ENCODE measurements at places on chromosomes 13 and 19.

- peak; percentile 33 for DNase-seq
These were observed 5.3 kb upstream of the CD79A start for GRCh38 chr19:41871573-41872383.

GRCh38 chr19:39299404-39299803 lies 3.2 kb downstream of the IFNL1 start:
- DNase-seq: no peak

DNA sequence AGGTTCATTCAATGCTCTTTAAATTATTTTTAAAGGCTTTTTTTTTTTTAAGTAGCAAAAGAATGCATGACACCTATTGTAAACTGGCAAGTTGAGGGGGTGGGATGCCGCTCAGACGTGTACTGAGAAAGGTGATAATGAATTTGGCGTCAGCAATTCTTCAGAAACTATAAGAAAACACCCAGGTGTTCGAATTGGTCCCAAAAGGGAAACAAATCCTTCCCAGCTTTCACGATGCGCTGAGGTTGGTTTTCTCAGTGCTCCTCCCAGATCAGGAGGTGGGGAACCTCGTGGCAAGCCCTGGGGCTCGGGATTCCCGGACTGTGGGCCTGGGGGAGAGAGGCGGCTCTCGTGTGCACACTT lies 543 bp upstream of the FAM124A start:
- no peak for DNase-seq

DNA sequence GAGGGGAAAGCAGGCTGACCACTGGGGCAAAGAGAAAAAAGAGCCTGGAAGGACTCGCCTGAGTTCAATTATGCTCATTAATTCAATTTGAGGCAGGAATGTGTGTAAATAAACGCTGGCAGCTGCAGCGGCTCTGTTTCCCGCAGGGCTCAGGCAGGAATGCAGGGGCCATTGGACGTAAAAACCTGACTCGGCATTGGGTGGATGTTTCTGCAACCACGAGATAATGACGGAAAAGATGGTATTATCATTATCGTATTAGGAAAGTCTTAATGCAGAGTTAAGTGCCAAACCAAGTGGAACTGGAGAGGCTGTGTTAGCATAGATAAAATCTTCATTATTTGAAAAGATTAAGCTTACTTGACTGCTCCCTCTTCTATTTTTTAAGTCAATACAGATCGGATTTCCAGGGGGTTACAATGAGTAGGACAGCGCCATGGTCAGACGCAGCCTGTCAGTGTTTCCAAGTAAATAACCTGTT lies 169.8 kb downstream of the SHISA2 start:
- DNase-seq: no peak

- DNase-seq: no peak
These were observed 242.8 kb upstream of the SGCG start for GRCh38 chr13:22937953-22938352.

DNA sequence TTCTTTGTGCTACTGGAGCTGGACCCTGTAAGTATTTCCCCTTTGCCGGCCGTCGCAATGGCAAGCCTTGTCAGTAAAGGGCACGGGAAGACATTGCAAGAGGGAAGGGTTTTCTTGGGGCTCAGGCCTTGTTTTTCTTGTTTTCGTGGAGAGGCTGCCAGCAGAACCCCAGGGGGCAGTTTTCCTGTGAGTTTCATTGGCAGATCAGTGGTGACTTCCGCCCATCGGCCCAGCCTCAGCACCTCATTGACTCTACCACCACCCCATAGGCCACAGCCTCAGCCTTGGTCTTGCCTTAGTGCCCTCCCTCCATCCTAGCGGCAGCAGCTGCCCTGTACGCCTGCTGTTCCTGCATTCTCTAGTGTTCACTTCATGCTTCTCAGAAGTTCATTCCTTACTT lies 61.5 kb downstream of the GJA3 start:
- no peak for DNase-seq

Data from OCI-M1 (cell line).